NCI-H1694 (cell line): ENCODE measurements at places on chromosomes 11 and 22.

DNA sequence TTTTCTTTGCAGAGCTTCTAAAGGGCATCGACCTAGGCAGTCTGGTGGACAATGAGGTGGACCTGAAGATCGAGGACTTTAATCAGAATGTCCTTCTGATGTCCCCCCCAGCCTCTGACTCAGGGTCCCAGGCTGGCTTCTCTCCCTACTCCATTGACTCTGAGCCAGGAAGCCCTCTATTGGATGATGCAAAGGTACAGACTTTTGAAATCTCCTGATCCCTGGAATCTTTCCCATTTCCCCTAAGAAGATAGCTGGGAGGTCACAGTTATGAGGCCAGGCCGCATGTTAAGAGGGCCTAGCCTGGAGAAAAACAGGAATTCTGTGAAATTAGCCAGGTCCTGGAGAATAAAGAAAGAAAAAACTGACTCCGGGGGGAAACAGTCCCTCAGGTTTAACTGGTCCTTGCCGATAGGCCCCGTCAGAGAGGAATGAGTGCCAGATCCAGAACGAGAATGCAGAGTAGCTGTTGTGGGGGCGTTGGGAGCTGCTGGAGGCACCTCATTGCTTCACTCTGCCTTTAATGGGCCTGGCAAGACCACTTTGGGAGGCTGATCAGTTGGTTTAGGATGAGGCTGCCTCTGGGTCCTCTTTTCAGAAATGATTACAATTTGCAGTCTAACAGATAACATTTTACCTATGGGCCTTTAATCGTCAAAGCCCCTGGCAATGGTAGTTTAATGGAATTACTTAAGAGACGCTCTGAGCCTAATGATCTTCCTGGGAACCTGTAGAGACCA lies 39.2 kb downstream of the SHISA8 start:
- no peak for DNase-seq

DNA sequence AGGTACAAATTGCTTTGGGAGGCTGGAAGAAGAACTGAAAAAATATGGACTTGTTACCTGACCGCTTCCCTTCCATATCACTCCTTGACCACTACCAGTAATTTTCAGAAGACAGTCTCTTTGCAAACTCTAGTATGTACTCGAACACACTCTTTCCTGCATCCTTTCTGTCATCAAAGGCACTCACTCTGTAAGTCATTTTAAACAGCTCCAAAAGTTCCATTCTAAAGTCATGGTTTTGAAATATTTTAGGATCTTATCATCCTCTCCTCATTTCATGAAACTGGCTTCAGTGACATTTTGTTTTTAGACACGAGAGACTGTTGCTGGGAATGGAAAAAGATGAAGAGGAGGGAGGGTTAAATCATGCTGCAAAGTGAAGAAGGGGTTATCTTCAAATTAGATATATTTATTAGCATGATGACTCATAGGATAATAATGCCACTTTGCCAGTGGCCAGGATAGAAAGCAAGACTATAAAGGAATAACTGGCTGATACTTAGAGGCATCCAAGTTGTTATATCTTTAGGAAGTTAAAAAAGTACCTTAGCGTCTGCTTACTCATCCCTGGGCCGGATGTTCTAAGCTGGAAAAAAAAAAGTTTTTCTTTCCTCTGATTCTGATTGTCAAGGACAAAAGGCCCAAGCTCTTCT lies 549.3 kb downstream of the METTL15 start:
- no peak for DNase-seq

DNA sequence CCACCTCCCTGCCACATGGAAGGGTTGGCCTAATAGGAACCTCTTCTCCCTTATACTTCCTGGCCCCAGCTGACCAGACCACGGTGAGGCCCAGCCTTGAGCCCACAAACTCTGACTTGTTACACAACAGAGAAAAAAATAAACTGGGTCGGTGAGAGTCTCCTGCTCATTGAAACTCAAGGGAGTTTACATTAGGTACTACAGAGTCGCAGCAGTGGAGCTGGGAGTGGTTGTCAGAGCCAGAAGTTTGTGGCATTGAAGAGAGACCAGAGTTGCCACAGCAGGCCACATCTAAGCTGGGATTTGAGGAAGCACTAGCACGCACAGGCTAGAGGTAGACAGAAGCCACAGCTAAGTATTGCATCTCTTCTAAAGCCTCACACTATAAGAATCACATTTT lies 296.2 kb downstream of the DDX10 start:
- DNase-seq = no peak

GRCh38 chr11:133999355-133999754 lies 42.6 kb upstream of the IGSF9B start:
- no peak for DNase-seq

DNA sequence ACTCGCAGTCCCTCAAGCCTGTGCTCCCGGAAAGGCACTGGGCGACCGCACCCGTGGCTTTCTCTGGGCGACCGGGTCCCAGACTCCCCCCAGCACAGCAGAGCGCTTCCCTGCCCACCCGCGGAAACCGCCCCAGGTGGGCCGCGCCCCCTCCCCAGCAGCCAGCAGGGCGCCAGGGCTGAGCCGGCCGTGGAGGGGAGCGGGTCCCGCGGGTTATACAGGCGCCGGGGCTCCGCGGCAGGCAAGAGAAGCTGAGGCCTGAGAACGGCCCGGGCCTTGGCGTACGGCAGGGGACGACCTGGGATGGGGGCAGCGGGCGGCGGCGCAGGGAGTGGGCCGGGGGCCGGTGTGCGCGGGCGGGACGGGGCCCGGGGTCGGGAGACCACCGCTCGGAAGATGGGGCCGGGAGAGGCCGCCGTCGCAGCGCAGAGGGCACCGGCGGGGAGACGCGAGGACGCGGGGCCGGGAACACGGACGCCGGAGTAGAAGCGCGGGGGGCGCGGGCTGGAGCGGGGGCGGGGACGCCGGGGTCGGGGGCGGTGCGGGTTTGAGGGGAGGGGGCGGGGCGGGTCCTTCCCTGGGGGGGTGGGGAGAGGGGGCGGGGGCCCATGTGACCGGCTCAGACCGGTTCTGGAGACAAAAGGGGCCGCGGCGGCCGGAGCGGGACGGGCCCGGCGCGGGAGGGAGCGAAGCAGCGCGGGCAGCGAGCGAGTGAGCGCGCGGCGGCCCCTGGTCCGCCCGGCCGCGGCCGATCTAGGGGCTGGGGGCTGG lies at the start of gene MDK:
MDK (plus strand) TSS at position 622 of the 771 bp plus-strand sequence. CDS start 389 bp downstream, outside the sequence.
- DNase-seq = no peak

DNA sequence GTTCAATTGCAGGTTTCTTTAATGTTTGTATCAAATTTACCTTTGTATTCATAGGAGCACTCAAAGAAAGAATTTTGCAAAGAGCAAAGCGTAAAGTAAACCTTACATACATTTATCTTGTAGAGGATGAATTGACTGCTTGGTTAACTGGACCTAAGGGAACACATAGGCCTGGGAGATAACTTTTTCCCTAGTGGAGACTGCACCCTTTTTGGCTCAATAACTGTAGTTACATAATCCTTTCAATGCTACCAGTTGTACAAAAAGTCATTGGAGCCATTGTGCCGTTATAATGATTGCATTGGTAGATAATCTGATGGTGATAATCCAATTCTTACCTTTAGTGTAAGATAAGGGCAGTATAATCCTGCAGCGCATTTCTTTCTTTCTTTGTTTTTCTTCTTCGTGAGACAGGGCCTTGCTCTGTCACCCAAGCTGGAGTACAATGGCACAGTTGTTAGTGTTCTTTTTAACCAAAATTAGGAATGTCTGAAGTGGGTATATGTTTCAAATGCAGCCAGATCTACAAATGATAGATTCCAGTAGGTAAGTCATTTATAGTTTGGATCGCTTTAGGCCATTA lies 18.3 kb downstream of the ATG13 start:
- no peak for DNase-seq

- DNase-seq = no peak
Measured at GRCh38 chr11:26608507-26609146, 36.6 kb upstream of the MUC15 start.

GRCh38 chr11:19244084-19244483 lies 3.3 kb upstream of the E2F8 start:
- DNase-seq = no peak

DNA sequence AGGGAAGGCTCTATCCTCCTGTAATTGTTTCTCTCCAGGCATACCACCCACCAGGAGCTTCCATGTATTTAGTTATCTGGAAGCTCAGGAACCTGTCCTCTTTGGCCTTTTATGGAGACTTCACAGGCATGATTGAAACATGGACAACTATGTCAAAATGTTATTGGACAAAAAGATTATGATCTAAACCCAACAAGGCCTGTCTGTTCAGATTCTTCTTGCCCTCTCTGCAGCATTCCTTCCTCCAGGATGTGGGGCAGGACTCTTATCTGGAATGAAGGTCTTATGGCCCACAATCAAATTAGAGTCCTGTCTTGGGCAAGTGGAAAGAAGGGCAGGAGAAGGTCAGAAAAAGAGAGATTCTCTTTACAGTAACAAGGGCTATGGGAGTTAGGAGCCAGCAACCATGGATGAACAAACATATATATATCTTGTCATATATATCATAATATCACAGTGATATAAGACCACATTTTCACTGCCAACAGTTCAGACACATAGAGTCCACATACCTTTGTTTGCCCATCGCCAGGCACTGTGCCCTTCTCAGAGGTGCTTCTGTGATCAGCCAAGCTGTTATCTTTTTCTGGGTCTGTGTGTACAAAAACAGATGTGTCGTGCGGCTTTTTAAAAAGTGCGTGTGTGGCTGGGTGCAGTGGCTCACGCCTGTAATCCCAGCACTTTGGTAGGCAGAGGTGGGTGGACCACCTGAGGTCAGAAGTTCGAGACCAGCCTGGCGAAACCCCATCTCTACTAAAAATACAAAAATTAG lies 42.5 kb upstream of the SUSD2 start:
- DNase-seq = no peak

GRCh38 chr11:16790486-16791190 lies 52.2 kb downstream of the C11orf58 start:
- DNase-seq = no peak

DNA sequence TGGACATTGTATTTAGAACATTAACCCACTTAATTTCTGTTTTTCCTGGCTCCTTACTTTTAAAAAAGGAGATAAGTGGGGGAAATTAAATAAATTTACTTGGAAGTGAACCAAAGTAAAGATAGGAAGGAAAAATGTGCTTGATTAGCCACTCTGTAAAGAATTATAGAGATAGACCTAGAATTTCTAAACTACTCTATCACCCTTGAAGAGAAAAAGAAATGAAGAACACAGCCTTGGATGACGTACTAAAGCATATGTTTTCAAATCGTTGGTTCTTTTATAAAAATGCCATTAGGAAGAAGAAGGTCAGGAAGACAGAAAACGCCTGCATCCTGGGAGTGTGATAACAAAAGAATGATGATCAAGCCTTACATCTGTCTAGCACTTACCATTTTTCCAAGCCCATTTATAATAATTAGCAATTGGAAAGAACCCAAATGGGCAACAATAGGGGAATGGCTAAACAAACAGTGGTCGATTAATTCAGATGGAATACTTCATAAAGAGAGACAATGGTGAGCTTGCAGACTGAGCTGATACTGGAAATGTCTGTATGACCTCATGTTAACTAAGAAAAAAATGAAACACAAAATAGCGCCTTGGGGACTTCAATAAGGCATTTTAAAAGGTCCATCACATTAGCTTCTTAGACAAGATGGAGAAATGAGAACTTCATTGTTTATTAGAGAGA lies 81.0 kb upstream of the LRRC55 start:
- DNase-seq = no peak

DNA sequence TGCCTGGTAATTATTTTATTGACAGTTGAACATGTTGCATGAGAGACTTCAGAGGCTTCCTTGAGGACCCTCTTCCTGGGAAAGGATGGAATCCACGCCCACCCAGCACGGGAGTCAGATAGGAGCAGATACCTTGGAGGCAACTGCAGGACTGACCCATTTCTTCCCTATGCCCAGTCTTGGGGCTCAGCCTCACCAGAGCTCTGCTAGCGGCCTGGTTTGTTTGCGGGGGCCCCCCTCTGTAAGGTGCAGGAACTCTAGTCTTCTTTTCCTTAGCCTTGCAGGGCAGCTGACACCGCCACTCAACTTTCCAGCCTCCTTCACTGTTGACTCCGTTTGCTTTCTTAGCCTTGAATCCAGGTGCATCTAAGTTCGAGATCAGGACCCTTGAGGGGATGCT lies 1032.8 kb downstream of the BRD1 start:
- DNase-seq = no peak

DNA sequence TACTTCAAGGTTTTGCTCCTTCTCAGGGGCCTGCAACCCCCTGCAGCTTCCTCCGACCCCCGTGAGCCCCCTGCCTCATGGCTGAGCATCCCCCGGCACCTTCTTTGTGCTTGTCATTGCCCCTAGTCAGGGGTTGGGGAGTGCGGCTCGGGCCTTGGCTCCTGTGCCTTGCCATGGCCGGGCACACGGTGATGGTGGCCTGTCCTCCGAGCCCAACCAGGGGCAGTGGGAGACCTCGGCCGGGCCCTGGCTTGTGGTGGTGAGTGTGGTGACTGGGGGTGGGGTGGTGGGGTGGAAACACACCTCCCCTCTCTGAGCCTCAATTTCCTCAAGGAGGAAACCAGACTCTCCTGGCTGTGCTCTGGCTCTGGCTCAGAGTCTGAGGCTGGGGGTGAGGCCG lies 1.5 kb upstream of the MRGPRG start:
- DNase-seq = no peak

- no peak for DNase-seq
Measured at GRCh38 chr11:40759341-40759740, 700.1 kb downstream of the LRRC4C start.

DNA sequence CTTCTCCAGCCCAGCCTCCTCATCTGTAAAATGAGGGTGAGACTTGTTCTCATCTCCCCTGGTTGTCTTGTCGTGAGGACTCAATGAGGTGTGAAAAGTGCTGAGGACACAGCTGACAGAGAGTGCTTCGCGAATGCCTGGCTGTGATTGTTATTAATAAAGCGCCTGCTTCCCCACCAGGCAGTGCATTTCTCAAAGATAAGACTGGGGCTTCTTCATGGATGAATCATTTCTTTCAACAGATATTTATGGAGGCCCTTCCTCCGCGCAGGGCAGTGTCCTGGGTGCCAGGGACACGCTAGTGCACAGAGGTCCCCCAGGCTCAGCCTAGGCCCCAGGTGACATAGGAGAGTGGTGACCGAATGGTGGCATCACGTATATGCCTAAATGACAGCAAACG lies 34.3 kb upstream of the SHISAL1 start:
- no peak for DNase-seq

- no peak for DNase-seq
Measured at GRCh38 chr11:21495879-21496278, 697.0 kb upstream of the ANO5 start.

- no peak for DNase-seq
Measured at GRCh38 chr22:19873138-19873959, 18.7 kb upstream of the GNB1L start.

GRCh38 chr11:20161923-20162744 lies 1.9 kb upstream of the DBX1 start:
- no peak for DNase-seq
